ENCODE measurements at places on chromosomes 2 and 18.
A peak's percentile ranks its signal among the peaks of the same experiment; 100 is the strongest.

GRCh38 chr2:30692829-30693275 is 114.4 kb downstream of the CAPN13 start:
- DNase-seq = no peak

DNA sequence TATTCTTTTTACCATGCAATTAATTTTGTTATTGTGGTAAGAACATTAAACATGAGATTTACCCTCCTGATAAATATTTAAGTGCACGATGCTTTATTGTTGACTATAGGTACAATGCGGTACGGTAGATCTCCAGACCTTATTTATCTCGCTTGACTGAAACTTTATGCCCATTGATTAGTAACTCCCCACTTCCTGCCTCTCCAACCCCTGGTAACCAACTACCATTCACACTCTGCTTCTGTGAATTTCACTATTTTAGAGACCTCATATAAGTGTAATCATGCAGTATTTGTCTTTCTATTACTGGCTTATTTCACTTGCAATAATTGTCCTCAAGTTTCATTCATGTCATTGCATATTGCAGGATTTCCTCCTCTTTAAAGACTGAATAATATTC is 195.7 kb upstream of the ID2 start:
- no peak for DNase-seq

GRCh38 chr2:86035376-86035882 is 70.3 kb downstream of the POLR1A start:
- no peak for DNase-seq

DNA sequence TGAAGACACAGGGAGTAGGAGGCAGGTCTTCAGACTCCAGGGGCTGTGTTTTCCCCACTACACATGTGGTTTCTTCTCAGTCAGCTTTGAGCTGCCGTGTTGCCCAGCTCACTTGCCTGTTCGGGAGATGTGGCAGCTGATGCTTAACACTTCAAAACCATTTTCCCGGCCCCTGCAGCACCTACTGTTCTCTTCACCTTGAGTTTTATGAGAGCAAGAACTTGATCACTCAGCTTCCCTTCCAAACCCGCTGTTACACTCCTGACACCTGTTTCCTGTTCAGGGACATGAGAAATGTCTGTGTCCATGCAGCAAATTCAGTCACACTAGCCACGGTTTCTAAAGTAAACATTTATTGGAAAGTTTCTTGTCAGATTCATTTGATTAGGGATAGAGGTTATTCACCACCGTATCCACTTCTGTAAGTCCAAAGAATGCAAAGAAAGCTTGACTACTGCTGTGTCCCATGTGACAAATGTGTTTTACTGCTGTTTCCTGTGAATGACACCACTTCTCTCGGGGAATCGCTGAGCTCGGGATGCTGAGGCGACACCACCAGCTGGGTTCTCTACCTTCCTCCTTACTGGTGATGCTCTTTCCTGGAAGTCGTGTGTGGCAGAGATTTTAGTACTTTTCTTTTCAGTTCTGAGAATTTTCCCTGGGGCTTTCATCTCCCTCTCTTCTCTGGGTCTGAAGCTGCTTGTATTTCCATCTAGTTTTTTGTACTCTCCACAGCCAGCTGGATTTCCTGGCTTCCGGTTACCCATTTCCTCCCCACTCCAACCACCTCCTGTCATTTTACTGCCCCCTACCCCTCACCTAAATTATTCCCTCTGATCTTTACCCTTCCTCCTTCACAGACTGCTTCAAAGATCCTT is 91.7 kb downstream of the KLF7 start:
- DNase-seq = peak; percentile 42

Data from activated CD4-positive, alpha-beta T cell treated with anti-CD3 and anti-CD28 coated beads, Interleukin-2, amount 50 U/mL, for 48 hours (primary cell).